ENCODE measurements at places on chromosomes 2 and 18.

- no peak for DNase-seq
Observed at GRCh38 chr18:56374007-56374655, 264.3 kb downstream of the TXNL1 start.

GRCh38 chr2:173713904-173714555, 251.1 kb downstream of the SP3 start:
- DNase-seq, result no peak

DNA sequence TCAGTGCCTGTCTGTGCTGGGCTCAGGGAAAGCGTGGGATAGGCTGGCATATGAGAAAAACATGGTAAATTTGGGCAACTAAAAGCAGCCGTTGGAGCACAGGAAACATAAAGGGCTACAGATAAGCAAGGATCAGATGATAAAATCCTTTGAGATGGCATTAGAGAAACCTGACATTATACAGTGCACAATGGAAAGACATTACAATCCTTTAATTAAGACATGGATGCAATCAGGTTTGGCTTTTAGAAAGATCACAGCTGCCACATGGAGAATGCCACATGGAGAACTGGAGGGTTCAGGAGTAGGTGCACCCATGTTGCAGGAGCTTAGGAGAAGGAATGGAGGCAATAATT, 117.3 kb downstream of the CDC42EP3 start:
- no peak for DNase-seq

DNA sequence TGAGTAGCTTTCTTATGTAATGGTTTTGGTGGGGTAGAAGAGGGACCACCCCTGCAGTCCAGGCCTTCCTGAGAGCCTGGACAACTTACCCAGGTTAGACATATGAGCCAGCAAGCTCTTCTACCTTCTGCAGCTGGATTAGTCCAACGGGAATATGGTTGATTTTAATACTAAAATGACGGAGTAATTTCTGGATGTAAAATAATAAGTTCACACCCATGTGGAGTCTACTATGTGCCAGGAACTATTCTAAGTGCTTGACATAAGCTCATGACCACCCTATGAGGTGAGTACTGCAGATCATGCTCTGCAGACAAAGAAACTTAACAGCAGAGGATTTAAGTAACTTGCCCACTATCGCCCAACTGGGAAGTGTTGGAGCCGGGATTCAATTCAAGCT, 45.5 kb downstream of the DPP4 start:
- no peak for DNase-seq

- no peak for DNase-seq
Observed at GRCh38 chr18:45015788-45016128, 335.1 kb downstream of the SETBP1 start.

DNA sequence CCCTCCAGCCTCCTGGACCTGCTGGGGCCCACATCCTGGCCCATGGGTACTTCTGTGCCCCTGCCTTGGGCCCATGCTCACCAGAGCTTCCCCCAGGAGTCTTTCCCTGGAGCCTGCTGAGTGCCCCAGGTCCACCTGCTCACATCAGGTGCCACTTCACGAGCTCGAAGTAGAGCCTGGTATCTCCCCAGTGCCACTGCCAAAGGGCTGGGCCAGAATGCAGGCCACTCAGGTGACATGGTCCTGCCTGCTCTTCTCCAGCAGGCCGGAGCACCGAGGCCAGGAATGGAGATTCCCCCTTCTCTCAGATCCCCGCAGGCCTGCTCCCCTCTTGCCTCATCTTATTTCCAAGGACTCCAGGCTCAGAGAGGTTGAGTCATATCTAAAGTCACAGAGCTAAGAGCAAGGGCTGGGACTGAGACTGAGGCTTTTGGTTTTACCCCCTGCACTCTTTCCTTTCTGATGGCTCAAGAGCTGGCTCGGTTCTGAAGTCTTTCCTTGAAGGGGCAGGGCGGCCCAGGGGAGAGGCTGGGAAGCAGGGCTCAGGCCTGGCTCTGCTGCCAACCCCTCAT, 79.2 kb downstream of the HS1BP3 start:
- DNase-seq, result no peak

GRCh38 chr2:219331560-219332213, 857 bp downstream of the RESP18 start:
- DNase-seq, result peak; percentile 82

GRCh38 chr2:64730551-64731262, 77.0 kb upstream of the SERTAD2 start:
- DNase-seq, result no peak

DNA sequence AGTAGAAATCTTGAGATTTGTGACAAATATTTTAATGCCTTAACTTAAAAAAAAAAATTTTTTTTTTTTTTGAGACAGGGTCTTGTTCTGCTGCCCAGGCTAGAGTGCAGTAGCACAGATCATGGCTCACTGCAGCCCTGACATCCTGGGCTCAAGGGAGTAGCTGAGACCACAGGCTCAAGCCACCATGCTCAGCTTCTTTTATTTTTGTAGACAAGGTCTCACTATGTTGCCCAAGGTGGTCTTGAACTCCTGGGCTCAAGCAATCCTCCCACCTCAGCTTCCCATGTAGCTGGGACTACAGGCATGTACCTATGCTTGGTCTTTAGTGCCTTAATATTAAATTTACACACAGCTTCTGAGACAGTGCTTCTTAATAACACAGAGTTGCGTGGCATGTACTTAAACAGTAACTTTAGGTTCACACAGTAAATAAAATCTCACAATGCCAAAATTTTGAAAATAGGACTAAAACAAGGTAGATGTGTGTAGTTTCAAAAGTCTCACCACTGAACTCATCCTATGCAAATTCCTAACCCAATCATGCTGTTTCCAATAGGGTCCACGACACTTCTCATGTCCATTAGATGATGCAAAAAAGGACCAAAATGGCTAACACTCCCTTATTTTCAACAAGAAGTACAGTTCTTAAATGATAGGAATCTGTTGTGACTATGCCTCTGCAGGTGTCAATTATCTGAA, 4.1 kb downstream of the HSPD1 start:
- no peak for DNase-seq

DNA sequence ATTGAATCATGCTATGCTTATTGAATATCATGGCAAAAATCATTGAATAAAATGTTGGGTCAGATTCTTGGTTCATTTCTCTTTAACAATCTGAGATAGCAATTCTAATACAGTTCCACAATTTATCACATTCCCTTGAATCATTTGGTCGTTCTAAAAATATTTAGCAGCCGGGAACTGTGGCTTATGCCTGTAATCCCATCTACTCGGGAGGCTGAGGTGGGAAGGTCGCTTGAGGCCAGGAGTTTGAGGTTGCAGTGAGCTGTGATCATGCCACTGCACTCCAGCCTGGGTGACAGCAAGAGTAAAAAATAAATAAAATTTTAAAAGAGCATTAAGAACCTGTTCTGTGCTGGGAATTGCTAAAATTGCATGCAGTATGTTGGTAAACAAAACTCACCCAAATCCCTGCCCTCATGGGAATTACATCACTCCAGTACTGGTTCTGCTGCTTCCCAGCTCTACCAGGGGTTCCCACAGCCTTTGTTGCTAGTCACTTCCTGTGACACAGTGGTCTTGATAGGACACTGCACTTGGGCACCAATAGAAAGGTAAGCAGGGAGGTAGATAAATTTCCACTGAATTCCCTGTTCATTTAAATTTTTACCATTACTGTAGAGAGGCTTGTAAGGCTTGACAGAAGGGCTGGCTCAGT, 200.4 kb downstream of the CTNNA2 start:
- no peak for DNase-seq

DNA sequence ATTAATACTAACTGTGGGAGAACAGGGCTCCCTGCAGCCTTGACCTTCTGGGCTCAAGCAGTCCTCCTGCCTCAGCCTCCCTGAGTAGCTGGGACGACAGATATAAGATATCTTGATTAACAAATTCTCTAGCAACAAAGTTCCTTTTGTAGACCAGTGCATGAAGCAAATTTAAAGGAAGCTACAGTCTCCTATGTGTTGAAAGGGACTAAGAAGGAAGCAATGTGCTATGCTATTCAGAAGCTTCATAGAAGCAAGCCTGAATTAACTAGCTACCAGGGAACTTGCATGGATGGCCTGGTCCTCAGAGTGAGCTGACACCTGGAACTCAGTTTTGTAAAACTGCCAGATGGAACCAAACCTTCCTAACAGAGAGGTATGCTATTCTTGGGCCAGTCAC, 33.2 kb downstream of the RAPH1 start:
- no peak for DNase-seq

DNA sequence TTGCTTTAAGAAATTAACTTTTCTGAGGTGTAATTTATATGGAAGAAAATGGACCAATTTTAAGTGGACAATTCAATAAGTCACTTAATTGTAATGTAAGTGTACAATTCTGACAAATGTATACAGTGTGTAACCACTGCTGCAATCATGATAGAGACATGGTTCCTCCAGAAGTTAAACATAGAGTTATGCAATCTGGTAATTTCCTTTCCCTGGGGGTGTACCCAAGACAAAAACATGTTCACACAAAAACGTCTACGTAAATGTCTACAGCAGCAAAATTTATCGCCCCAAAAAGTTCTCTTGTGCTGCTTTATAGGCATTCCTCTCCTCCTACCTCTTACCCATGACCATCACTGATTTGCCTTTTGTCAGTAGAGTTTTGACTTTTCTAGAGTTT, 141.5 kb downstream of the AQP4 start:
- DNase-seq, result no peak

DNA sequence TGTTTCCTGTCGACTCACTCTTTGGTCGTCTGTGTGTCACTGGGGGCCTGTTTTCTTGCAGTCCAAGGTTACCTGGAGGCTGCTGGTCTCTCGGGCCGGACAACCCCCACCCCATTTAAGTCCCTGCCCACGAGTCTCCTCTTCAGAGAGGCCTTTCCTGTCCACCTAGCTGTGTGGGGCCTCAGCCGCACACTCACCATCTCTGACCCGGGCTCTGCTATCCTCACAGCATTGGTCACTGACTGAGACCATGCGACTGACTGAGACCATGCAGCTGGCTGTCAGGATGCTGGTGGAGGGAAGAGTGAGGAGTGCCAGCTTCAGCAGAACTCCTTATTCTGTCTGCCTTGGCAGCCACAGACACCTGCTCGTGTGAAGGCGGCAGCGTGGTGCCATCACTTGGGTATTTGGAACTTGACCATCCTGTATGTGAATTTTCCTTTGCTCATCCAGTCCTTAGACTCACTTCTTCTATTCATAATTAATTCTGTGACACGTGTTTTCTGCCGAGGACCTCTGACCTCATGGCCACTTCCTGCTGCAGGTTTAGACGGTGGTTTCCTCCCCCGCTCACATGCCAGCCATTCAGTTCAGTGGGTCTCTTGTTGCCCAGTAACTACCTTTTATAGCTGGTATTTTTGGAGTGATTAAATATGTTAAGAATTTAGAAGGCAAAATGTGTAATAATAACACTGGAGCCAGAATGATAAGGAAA, 47.5 kb upstream of the ASB1 start:
- no peak for DNase-seq

- DNase-seq, result no peak
Observed at GRCh38 chr2:15704086-15704787, 112.6 kb downstream of the DDX1 start.

GRCh38 chr2:241224018-241224850, 35.8 kb downstream of the ANO7 start:
- DNase-seq, result no peak
